ENCODE measurements at places on chromosomes 12 and 14. TPM values are rescaled to one million over a fixed set of nuclear protein-coding genes. Genes with fewer than 3 reads are reported as not detected.

GRCh38 chr12:66742508-66743367, 63.9 kb upstream of the GRIP1 start:
- no peak for DNase-seq

DNA sequence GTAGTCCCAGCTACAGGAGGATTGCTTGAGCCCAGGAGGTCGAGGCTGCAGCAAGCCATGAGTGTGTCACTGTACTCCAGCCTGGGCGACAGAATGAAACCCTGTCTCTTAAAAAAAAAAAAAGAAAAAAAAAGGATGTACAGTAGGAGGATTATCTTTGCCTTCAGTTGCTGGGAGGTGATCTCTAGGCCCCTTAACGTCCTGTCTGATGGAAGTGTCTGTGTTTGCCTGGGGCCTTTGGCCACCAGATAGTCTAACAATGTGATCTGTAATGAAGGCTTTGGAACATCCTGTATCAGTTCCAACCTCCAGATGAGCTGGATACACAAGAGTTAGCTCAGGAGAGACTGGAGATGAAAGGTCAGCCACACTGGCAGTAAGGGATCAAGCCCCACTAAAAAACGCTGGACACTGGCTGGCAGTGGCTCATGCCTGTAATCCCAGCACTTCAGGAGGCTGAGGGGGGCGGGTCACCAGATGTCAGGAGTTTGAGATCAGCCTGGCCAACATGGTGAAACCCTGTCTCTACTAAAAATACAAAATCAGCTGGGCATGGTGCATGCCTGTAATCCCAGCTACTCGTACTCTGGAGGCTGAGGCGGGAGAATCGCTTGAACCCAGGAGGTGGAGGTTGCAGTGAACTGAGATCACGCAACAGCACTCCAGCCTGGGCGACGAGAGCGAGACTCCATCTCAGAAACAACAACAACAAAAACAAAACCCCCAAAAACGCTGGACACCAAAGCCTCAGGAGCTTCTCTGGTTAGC, 19.0 kb upstream of the HNF1A start:
- DNase-seq: no peak

- no peak for DNase-seq
Observed at GRCh38 chr12:95051241-95051640, 22.2 kb downstream of the NR2C1 start.

- DNase-seq: no peak
Observed at GRCh38 chr14:101137234-101137633, 233.7 kb upstream of the RTL1 start.

DNA sequence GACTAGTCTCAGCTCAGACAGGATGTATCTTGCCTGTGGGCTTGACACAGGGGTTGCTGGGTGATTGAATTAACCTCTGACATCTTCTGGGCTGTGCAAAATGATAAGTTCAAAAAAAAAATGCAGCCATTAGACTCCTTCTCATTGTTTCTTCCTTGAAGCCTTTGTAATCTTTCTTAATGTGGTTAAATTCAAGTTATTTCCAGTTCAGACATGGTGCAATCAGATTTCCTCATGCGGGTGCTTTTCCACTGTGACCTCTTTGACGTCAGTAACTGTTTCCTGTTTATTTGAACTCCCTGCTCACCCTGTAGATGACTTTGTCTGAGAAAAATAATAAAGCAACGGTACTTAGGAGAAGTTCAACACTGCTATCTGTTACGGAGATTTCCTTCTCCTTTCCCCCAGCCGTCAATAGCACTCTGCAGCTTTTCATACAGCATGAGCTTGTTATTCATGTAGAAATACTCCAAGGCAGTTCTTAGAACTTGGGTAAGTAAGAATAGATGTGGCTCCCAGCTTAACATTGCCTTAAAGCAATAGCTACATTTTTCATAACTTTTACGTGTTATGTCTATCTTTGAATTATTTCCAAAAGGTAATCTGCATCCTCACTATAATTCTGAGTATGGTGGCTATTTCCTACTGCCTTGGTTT, 155.5 kb downstream of the PRKCH start:
- peak; percentile 79 for DNase-seq

NXPH4 gene
- total RNA-seq: not detected

TNFRSF1A gene
- total RNA-seq: 177 TPM
